Large intestine (tissue), 12 donors: ENCODE measurements at places on chromosomes 7 and 10. TPM values are rescaled to one million over a fixed set of nuclear protein-coding genes. Genes with fewer than 3 reads are reported as not detected.

DNA sequence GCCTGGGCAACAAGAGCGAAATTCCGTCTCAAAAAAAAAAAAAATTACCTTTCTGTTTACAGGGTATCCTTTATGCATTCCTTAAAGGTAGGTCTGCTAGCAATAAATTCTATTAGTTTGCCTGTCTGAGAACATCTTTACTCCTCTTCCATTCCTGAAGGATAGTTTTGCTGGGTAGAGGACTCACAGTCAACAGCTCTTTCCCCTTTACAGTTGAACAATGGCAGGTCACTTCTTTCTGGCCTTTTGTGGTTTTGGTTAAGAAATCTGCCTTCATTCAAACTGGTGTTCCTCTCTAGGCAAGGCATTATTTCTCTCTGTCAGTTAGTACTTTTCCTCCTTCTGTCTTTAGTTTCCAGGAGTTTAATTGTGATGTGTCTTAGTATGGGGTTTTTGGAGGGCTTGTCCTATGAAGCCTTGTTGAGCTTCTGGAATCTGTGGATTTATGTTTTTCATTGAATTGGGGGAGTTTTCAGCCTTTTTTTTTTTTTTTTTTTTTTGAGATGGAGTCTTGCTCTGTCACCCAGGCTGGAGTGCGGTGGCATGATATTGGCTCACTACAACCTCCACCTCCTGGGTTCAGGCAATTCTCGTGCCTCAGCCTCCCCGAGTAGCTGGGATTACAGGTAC, 4.8 kb upstream of the DNAAF5 start:
- no peak overlapping the region for H3K4me3 ChIP-seq
- no peak for DNase-seq
- H3K4me1 ChIP-seq, result no peaks in the 10 kb centered on the region
- H3K27ac ChIP-seq, result no peak overlapping the region
- no peaks in the 10 kb centered on the region for H3K27me3 ChIP-seq
- H3K36me3 ChIP-seq, result peaks cover 19% of the 10 kb centered on the region

DNA sequence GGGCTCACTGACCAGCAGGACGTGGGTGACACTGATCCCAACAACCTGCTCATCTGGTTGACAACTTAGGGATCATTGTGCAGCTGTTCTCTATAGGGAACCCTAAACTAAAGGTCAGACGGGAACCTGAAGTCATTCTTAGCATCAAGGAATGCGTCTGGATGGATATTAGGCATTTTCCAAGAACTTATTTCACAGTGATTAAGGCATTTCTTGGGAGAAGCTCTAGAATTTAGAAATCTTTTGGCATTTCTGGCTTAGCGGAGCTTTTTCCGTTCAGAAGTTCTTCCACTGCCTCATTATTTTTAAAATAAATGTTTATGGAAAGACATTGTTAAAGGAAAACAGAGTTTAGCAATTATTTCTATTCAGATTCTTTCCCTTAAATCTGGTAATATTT, 303.3 kb upstream of the IGFBP3 start:
- no peak overlapping the region for H3K27ac ChIP-seq
- no peaks in the 10 kb centered on the region for H3K36me3 ChIP-seq

- peaks cover 3% of the 10 kb centered on the region for H3K4me1 ChIP-seq
- no peaks in the 10 kb centered on the region for H3K36me3 ChIP-seq
- H3K27me3 ChIP-seq, result no peaks in the 10 kb centered on the region
- no peak for DNase-seq
- no peak overlapping the region for H3K4me3 ChIP-seq
- no peak overlapping the region for H3K27ac ChIP-seq
Measured at GRCh38 chr7:29038463-29038862, 80.3 kb upstream of the TRIL start.

The CAMK2B gene
- 4.4 TPM for polyA plus RNA-seq

GRCh38 chr7:24336461-24336860, 52.5 kb downstream of the NPY start:
- H3K27ac ChIP-seq, result no peak overlapping the region
- DNase-seq, result peak; percentile 67
- no peaks in the 10 kb centered on the region for H3K27me3 ChIP-seq
- H3K4me1 ChIP-seq, result peaks cover 3% of the 10 kb centered on the region

- H3K36me3 ChIP-seq, result no peaks in the 10 kb centered on the region
- DNase-seq, result no peak
- no peaks in the 10 kb centered on the region for H3K4me1 ChIP-seq
- H3K27ac ChIP-seq, result no peak overlapping the region
Measured at GRCh38 chr7:82126576-82126975, 317.0 kb downstream of the CACNA2D1 start.

DNA sequence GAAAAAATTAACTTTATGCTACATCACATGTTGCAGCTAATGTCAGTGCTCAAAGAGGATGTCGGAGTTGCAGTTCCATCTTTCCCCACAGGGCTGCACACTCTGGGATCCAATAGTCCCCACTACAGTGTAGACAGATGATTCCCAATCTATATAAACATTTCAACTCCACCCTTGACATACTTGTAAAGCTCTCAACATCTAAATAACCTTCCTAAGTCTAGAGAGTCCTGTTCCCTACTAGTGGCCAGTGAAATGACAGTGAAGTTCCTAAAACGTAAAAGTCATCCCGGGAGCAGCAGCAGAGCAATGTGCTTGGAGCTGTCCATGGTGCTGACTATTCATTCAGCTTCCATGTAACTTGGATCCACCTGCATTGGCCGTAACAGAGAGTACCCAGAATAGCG, 145.1 kb downstream of the GRM8 start:
- H3K27me3 ChIP-seq, result no peaks in the 10 kb centered on the region
- H3K4me3 ChIP-seq, result no peak overlapping the region
- no peaks in the 10 kb centered on the region for H3K36me3 ChIP-seq
- no peak overlapping the region for H3K27ac ChIP-seq

DNA sequence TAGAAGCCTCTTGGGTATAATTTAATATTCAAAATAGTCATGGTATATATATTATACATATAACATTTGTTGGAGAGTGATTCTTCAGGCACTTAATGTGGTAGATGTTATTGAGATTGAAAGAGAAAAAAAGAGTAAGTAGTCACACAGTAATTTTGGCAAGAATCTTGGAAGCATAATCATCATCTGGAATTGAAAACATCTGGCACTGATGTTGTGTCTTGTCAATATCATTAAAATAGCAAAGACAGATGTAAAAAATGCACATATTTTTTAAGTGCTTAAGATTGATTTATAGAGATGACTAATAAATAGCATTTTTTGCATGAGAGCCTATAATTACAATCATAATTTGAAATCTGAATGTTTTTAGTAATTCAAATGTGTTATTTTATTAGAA, 9.5 kb downstream of the SEMA3D start:
- H3K4me3 ChIP-seq, result no peak overlapping the region
- H3K36me3 ChIP-seq, result peaks cover 2% of the 10 kb centered on the region
- DNase-seq, result no peak
- no peaks in the 10 kb centered on the region for H3K4me1 ChIP-seq
- no peak overlapping the region for H3K27ac ChIP-seq

The PTPN12 gene
- polyA plus RNA-seq, result 47.6 TPM

- no peaks in the 10 kb centered on the region for H3K4me1 ChIP-seq
- no peak within 1 kb of the TSS for H3K4me3 ChIP-seq
- no peak within 1 kb of the TSS for H3K27ac ChIP-seq
- H3K36me3 ChIP-seq, result no peaks in the 10 kb centered on the region
Measured at GRCh38 chr7:100655908-100656674, at the start of gene ACTL6B. Gene ACTL6B, minus strand, starts transcription at chr7:100656448. Its CDS starts 94 bp downstream, at chr7:100656354.

DNA sequence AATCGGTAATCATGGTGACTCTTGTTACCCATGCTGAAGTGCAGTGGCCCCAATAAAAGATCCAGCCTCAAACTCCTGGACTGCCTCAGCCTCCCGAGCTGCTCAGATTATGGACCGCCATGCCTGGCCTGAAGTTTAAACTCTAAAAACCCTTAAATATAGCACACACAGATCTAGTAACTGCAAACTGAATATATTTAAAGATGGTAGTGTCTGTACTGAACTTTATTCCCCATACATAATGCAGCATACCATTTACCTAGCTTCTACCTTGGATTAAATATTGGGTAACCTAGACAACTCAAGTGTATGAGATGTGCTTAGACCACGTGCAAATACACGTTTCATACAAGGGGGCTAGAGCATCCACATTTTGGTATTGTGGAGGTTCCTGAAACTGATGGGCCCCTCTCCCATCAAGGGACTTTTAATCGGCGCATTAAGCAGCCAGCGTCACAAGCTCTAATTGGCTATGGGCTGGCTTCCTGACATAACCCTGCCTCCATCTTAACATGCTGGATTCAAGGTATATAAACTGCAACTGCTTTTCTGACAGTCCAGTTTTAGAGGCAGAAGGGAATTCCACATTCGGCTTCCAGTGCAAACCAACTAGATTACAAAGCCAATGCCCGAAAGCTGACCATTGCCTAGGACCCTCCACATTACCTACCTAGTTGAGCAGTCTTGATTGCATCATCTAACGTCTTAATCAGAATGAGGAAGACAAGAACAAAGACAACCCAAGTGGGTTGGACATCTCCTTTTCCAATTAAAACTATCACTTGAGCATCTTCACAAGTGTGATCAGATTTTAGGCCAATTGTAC, 13.0 kb downstream of the HNRNPA2B1 start:
- H3K36me3 ChIP-seq, result peaks cover 41% of the 10 kb centered on the region
- no peak overlapping the region for H3K4me3 ChIP-seq
- no peak for DNase-seq
- H3K27ac ChIP-seq, result no peak overlapping the region
- peaks cover 6% of the 10 kb centered on the region for H3K4me1 ChIP-seq

GRCh38 chr7:17355050-17355449, 56.6 kb downstream of the AHR start:
- H3K4me3 ChIP-seq, result no peak overlapping the region
- no peaks in the 10 kb centered on the region for H3K36me3 ChIP-seq
- H3K27ac ChIP-seq, result no peak overlapping the region
- no peaks in the 10 kb centered on the region for H3K27me3 ChIP-seq
- DNase-seq, result no peak
- no peaks in the 10 kb centered on the region for H3K4me1 ChIP-seq

- no peak for DNase-seq
- H3K4me1 ChIP-seq, result no peaks in the 10 kb centered on the region
- H3K36me3 ChIP-seq, result no peaks in the 10 kb centered on the region
- H3K27me3 ChIP-seq, result no peaks in the 10 kb centered on the region
Measured at GRCh38 chr10:26468700-26469099, 30.6 kb downstream of the APBB1IP start.

The KCNH2 gene
- 8.1 TPM for polyA plus RNA-seq

GRCh38 chr10:1344846-1345245, 288.7 kb downstream of the WDR37 start:
- H3K4me3 ChIP-seq, result no peak overlapping the region
- no peak for DNase-seq
- no peak overlapping the region for H3K27ac ChIP-seq
- H3K36me3 ChIP-seq, result no peaks in the 10 kb centered on the region
- H3K4me1 ChIP-seq, result no peaks in the 10 kb centered on the region
- no peaks in the 10 kb centered on the region for H3K27me3 ChIP-seq

DNA sequence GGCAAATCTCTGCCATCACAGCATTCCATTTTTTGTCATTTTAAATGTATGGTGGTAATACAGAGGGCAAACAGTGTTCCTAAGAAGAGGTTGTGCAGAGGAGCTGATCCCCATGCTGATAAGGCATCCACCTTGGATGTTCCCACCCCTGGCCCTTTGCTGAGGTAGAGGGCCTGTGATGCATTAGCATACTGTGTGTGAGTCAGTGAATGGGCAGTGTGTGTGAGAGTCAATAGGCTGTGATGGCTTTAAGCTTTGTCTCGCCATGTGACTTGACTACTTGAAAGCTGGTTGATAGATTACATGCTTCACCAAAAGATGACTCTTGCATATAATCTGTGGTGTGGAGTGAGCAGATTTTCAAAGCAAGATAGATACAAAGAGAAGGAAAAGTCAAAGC, 81.3 kb downstream of the INSYN2A start:
- H3K27me3 ChIP-seq, result no peaks in the 10 kb centered on the region
- H3K4me3 ChIP-seq, result no peak overlapping the region
- no peaks in the 10 kb centered on the region for H3K4me1 ChIP-seq
- no peak for DNase-seq
- no peak overlapping the region for H3K27ac ChIP-seq

GRCh38 chr10:43202224-43202656, 64.0 kb downstream of the CSGALNACT2 start:
- DNase-seq, result no peak
- no peaks in the 10 kb centered on the region for H3K36me3 ChIP-seq
- H3K27me3 ChIP-seq, result no peaks in the 10 kb centered on the region
- no peak overlapping the region for H3K27ac ChIP-seq

- no peak for DNase-seq
- no peak overlapping the region for H3K27ac ChIP-seq
- no peaks in the 10 kb centered on the region for H3K4me1 ChIP-seq
Measured at GRCh38 chr10:92184977-92185376, 105.9 kb downstream of the CPEB3 start.

The MMD2 gene
- 0.24 TPM for polyA plus RNA-seq

DNA sequence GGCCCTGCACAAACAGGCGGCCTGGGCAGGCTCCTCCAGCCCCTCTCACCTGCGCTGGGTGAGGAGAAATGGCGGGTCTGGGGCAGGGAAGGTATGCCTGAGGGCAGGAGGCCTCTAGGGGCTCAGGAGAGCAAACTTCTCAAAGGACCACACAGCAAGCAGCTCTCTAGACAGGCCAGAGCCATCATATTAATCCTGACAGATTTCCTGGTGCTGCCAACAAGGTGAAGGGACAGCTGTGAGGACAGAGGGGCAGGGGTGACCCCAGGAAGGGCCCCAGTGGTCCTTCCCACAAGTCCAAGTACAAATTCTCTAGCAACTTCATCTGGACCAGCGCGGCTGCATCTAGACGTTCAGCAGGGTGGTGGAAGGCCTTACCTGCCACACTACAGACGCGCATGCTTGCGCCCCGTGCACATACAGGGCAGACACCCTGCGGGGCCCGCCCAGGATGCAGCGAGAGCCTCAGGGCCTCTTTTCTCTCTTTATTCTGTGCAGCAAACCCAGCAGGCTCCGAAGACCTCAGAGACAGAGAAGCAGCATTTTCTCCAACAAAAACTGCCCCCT, 62.1 kb downstream of the ZRANB1 start:
- H3K27ac ChIP-seq, result no peak overlapping the region
- peaks cover 85% of the 10 kb centered on the region for H3K36me3 ChIP-seq
- no peak overlapping the region for H3K4me3 ChIP-seq
- no peak for DNase-seq

DNA sequence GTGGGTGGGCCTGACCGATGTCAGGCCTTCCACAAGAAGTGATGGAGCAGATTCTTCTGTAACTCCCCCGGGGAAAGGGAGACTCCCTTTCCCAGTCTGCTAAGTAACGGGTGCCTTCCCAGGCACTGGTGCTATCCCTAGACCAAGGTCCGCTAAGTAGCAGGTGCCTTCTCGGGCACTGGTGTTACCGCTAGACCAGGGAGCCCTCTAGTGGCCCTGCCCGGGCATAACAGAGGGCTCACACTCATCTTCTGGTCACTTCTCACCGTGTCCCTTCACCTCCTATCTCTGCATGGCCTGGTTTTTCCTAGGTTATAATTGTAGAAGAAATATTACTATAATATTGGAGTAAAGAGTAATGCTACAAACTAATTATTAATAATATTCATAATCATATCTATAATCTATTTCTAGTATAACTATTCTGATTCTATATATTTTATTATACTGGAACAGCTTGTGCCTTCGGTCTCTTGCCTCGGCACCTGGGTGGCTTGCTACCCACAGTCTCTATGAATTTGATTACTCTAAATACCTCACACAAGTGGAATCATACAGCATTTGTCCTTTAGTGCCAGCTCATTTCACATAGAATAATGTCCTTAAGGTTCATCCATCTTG, 1378.7 kb downstream of the XPNPEP1 start:
- H3K36me3 ChIP-seq, result no peaks in the 10 kb centered on the region
- H3K4me3 ChIP-seq, result no peak overlapping the region
- no peaks in the 10 kb centered on the region for H3K4me1 ChIP-seq
- peak; percentile 45 for DNase-seq
- no peaks in the 10 kb centered on the region for H3K27me3 ChIP-seq
